Muscle of leg (tissue), 16 donors: ENCODE measurements at places on chromosomes 5 and 9. TPM values are rescaled to one million over a fixed set of nuclear protein-coding genes. Genes with fewer than 3 reads are reported as not detected.

DNA sequence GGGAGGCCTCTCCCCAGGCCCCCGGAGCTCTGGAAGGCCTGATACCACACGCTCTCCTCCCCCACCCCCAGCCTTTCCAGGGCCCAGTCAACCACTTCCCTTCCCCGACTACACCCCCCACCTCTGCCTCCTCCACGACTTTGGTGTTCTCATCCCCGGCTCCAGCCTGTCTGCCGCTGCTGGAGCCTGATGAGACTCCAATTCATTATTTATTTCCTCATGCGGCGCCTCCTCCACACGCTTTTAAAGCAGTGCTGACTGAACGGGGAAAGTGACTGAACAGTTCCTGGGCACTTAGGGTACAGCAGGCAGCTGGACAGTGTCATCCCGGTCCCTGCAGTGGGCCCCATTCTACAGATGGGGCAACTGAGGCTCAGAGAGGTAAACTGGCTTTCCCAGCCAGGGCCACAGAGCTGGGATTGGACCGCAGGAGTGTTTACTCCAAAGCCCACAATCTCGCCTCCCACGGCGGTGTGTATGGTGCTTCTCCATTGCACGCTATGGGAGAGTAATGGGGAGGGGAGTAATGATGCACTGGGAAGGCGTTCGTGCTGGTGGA, 15.9 kb upstream of the RPL26L1 start:
- no peak overlapping the region for H3K4me3 ChIP-seq
- H3K36me3 ChIP-seq = peaks cover 61% of the 10 kb centered on the region
- peaks cover 22% of the 10 kb centered on the region for H3K4me1 ChIP-seq
- no peak overlapping the region for H3K27ac ChIP-seq
- H3K27me3 ChIP-seq = no peaks in the 10 kb centered on the region
- DNase-seq = peak; percentile 71

- H3K36me3 ChIP-seq = no peaks in the 10 kb centered on the region
- H3K27ac ChIP-seq = no peak overlapping the region
- H3K4me3 ChIP-seq = no peak overlapping the region
These were observed 29.3 kb downstream of the MARVELD2 start for GRCh38 chr5:69444127-69444754.

DNA sequence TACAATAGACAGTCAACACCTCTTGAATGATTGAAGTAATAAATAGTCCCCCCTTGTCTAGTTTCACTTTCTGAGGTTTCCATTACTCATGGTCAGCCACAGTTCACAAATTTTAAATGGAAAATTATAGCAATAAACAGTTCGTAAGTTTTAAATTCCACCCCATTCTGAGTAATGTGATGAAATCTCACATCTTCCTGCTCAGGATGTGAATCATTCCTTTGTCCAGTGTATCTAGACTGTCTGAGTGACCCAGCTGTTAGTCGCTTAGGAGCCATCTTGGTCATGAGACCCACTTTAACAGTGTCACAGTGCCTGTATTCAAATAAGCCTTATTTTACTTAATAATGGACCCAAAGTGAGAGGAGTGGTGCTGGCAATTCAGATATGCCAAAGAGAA, 311.6 kb upstream of the PRR16 start:
- H3K4me3 ChIP-seq = no peak overlapping the region
- H3K27me3 ChIP-seq = no peaks in the 10 kb centered on the region
- H3K27ac ChIP-seq = no peak overlapping the region
- H3K36me3 ChIP-seq = no peaks in the 10 kb centered on the region
- no peaks in the 10 kb centered on the region for H3K4me1 ChIP-seq
- DNase-seq = no peak

DNA sequence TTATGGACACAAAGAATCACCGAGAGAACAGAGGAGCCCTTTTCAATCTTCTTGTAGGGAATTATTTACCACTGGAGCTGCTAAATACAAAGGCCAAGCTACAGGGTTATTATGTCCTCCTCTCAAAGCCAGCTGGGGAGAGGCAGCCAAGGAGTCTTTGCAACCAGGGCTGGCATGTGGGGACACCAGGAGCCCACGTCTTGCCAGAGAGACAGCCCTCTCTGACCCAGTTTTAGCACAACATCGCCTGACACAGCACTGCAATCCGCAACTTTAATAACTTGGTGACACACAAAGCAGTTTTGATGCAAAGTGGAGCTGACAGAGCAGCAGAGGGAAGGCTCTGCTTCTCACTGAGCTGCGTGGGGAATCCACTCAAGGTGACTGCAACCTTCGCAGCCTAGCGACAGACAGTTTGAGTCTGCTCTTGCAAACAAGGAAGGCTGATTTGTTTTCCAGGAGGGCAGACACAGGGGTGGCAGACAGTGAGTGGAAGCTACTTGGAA, 33.6 kb downstream of the TLR4 start:
- no peak overlapping the region for H3K4me3 ChIP-seq
- no peaks in the 10 kb centered on the region for H3K27me3 ChIP-seq
- peaks cover 4% of the 10 kb centered on the region for H3K4me1 ChIP-seq
- no peak for DNase-seq
- H3K27ac ChIP-seq = no peak overlapping the region
- no peaks in the 10 kb centered on the region for H3K36me3 ChIP-seq

DNA sequence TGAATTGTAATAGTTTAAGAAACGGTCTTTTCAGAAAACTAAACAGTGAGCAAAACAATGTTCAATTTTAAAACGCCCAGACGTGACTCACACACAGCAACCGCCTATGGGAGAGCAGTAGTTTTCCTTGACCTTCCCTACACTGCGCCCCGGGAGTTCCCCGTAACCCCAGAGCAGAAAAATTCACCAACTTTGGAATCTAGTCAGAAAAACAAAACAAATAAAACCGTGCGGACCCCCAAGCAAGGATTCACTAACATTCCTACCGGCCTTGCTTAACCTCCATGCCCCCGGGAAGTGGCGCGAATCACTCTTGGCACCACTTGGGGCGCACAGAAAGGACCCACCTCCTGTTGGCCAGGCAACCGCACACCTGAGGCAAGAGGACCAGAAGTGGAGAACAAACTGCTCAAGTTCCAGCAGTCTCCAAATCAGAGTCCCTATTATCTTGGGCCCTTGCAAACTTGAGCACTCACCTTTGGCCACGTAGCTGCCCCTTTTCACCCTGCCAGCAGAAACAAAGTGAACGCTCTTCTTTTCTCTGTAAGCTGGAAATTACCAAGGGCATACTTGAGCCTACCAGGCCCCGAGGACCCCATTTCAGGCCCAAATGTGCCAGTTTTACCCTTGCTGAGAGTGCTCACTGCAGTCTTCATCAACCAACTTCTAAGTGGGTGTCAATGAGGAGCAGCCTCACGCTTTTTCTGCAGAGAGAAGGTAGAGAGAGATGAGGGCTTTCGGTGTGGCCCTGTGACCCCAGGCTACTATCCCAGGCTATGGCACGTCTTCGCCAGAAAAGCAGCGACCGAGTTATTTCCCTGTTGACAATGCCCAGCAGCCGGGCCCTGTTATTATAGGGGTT, 189.7 kb downstream of the MEF2C start:
- H3K4me1 ChIP-seq = peaks cover 33% of the 10 kb centered on the region
- H3K4me3 ChIP-seq = no peak overlapping the region
- H3K27me3 ChIP-seq = peaks cover 75% of the 10 kb centered on the region
- no peaks in the 10 kb centered on the region for H3K36me3 ChIP-seq

GRCh38 chr9:109770101-109770500, 9.9 kb upstream of the PALM2AKAP2 start:
- no peaks in the 10 kb centered on the region for H3K36me3 ChIP-seq
- DNase-seq = no peak

GRCh38 chr5:131496400-131496713, 138.7 kb downstream of the RAPGEF6 start:
- H3K36me3 ChIP-seq = peaks cover 21% of the 10 kb centered on the region
- H3K4me1 ChIP-seq = no peaks in the 10 kb centered on the region
- no peak overlapping the region for H3K4me3 ChIP-seq
- H3K27ac ChIP-seq = no peak overlapping the region
- peak; percentile 39 for DNase-seq

DNA sequence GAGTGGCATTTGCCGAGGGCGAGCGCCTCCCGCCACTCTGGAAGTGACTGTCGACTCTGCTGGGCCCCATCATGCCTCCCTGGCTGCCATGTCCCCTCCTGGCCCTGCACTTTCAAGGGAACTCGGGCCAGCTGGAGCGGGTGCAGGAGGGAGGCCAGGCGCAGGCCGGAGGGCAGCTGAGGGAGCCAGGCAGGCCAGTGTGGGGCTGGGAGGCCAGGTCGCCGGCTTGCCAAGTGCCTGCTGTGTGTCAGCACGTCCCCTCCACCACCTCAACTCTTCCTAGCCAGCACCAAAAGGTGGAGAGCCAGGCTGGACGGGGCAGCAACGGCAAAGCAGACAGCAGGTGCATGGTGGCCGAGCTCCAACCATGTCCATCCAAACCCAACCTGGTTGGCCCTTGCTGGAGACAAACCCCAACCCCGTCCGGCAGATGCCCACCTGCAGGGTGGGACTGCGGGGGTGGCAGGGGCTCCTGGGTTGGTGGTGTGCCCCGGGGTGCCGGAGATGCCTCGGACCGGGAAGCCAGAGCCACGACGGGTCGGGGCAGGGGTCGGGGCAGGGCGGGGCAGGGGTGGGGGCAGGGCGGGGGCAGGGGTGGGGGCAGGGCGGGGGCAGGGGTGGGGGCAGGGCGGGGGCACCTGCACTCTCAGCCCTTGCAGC, 36.5 kb upstream of the EGFL7 start:
- H3K4me1 ChIP-seq = peaks cover 85% of the 10 kb centered on the region
- no peak overlapping the region for H3K4me3 ChIP-seq
- DNase-seq = no peak
- H3K27ac ChIP-seq = no peak overlapping the region
- no peaks in the 10 kb centered on the region for H3K36me3 ChIP-seq

DNA sequence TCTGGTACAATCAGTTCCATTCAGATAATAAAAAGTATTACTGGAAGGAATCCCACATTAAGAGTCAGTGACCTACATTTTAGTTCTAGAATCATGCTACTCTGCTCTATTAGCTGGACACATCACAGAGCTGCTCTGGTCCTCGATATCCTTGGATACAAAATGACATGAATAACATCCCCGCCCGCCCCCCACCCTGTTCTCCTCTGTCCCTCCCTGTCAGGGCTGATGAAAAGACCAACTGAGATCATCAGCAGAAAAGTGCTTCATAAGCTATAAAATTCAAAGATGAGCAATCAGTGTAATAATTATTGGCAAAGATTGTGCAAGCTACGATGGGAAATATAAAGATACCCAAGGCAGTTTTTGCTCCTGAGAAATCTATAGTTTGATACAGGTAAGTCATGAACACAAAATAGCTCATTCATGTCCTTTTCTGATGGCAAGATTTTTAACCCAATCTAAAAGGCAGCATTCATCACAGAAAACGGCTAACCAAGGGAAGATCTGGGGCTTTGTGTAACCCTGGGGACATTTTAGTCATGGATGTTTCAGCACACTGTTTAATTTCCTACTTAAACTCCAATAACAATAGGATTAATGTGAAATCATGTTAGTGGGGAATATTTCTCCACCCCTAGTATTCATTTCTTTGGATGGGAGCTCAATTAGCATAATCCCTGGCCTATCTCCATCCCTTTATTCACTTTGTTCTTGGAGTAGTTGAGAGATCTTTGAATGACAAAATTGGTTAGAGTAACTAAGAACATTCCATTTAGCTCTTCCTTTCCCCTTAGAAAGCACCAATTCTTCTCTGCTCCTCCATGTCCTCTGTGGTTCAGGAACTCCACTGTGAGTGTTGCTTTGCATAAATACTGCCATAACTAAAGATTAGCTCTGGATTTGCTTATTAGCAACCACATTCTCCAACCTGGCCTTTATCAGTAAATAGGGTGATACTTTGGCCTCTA, 459.4 kb upstream of the GRIA1 start:
- no peak for DNase-seq
- no peak overlapping the region for H3K4me3 ChIP-seq
- no peaks in the 10 kb centered on the region for H3K4me1 ChIP-seq
- H3K27me3 ChIP-seq = no peaks in the 10 kb centered on the region
- H3K36me3 ChIP-seq = no peaks in the 10 kb centered on the region

DNA sequence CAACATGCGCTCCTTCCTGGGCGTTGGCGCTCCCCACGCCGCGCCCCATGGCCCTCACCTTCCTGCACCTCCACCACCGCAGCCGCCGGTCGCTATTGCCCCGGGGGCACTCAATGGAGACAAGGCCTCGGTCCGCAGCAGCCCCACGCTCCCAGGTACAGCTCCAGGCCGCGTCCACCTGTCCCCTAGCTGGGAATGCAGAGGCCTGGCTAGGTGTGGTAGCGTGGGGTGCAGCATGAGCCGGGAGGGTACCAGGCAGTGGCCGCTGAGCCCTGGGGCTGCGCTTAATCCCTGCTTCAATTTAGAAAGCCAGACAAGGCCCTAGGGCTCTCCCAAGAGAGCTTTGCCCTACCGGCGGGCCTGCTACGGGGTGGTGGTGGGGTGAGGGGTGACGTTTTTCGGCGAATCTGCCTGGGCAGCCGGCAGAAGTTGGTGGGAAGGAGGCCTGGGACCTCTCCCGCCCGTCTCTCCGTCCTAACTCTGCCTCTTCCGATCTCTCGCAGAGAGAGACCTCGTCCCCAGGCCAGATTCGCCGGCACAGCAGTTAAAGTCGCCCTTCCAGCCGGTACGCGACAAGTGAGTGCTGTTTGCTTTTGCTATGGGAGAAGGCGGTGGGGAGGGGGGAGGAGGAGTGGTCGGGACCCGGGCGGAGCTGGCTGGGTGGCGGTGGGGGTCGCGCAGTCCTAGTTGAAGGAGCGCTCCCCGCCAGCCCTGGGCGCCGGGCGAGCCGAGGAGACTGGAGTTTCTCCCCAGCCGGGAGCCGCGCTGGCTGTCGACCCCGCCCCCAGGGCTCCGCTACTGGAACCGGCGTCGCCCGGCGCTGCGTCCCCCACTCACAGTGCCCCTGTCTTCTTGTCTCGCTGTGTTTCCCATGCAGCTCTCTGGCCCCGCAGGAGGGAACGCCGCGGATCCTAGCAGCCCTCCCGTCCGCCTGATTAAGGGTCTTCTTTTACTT, 4.8 kb downstream of the IRX1 start:
- H3K36me3 ChIP-seq = no peaks in the 10 kb centered on the region
- no peak overlapping the region for H3K27ac ChIP-seq
- peaks cover 15% of the 10 kb centered on the region for H3K4me1 ChIP-seq

- peaks cover 6% of the 10 kb centered on the region for H3K27me3 ChIP-seq
- H3K36me3 ChIP-seq = no peaks in the 10 kb centered on the region
- peaks cover 11% of the 10 kb centered on the region for H3K4me1 ChIP-seq
- H3K4me3 ChIP-seq = peak overlapping the region; percentile 31
- no peak overlapping the region for H3K27ac ChIP-seq
- peak; percentile 91 for DNase-seq
These were observed 160.7 kb upstream of the DAPK1 start for GRCh38 chr9:87336914-87337333.

- no peak overlapping the region for H3K4me3 ChIP-seq
- H3K27ac ChIP-seq = no peak overlapping the region
- no peaks in the 10 kb centered on the region for H3K4me1 ChIP-seq
- no peaks in the 10 kb centered on the region for H3K27me3 ChIP-seq
- peak; percentile 46 for DNase-seq
- H3K36me3 ChIP-seq = no peaks in the 10 kb centered on the region
These were observed 27.1 kb downstream of the RFX3 start for GRCh38 chr9:3498691-3499090.

DNA sequence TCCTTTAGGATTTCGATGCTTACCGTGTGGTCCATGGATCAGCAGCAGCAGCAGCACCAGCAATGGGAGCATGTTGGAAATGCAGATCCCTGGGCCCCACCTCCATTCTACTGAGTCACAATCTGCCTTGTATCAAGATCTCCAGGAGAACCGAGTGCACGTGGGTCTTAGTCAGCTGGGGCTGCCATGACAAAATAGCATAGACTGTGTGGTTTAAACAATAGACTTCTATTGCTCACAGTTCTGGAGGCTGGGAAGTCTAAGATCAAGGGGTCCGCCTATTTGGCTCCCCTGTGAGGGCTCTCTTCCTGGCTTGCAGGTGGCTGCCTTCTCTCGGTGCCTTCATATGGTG, 1.3 kb upstream of the PROP1 start:
- no peaks in the 10 kb centered on the region for H3K4me1 ChIP-seq
- no peak overlapping the region for H3K4me3 ChIP-seq
- H3K36me3 ChIP-seq = no peaks in the 10 kb centered on the region
- no peak overlapping the region for H3K27ac ChIP-seq
- peaks cover 46% of the 10 kb centered on the region for H3K27me3 ChIP-seq

Gene SLC31A2
- total RNA-seq = 4.1 TPM

Gene FER
- total RNA-seq = 26.9 TPM

Gene EFNA5
- total RNA-seq = 3.7 TPM

Gene PLPP7
- 52.4 TPM for total RNA-seq
